ENCODE measurements at places on chromosomes 6 and 20.
A peak's percentile ranks its signal among the peaks of the same experiment; 100 is the strongest.

- no peak for DNase-seq
Measured at GRCh38 chr6:153591159-153591558, 447.9 kb upstream of the OPRM1 start.

DNA sequence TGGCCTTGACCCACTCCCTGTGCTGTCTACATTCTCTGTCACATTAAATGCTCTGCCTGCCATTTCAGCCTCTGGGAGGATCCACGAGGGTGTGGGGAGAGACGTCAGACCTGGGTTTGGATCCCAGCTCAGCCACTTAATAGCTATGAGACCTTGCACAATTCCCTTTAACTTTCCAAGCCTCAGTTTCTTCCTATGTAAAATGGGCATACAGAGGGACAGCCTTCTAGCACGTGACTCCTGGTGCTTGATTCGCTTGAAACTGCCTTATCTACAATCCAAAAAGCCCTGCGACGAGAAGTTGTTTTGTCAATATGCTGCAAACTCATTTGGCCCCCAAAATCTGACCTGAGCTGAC lies 40.0 kb downstream of the TOX2 start:
- DNase-seq = no peak

DNA sequence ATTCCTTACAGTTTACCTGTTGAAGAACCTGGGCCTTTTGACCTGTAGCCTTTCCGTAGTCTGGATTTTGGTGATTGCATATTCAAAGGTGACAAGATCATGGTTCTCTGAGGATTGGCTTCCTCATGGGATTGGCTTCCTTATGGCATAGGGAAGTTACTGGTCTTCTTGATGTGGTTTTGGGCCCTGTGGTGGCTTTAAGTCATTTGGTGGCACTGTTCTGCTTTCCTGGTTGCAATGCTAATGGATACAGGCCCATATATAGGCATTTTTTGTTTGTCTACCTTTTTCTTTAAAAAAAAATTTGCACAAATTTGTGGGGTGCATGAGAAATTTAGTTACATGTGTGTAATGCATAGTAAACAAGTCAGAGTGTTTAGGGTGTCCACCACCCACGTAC lies 185.7 kb downstream of the CDKAL1 start:
- DNase-seq = no peak

- no peak for DNase-seq
Measured at GRCh38 chr20:50592282-50593004, 82.3 kb downstream of the PTPN1 start.

DNA sequence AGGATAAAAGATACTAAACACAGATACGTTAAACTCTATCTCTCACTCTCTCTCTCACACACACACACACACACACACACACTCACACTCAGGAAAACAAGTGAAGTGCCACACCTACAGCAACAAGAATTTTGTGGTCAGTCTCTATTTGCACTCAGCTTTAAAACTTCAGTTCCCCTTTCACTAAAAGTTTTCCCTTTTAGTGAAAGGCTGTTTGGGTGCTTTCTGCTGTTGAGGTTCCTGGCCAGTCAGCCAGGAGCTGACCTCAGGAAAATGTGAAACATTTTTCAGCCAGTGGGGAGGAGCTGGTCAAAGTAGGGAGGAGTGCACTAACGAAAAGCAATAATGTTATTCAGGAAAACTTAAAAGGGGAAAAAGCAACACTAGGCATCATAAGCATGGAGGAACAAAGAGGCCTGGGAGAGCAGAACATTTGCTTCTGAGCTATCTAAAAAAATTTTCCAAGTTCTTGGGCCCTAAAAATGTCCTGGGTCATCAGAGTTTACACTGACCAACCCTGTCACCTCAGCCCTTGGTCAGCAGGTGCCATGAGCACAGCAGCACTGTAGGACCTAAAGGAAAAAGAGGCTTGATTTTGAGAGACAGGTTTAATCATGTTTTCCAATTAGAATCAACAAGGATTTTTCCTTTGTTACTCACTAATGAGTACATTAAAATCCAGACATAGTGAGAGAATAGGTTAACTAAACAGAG lies 30.7 kb upstream of the NT5E start:
- DNase-seq = no peak

DNA sequence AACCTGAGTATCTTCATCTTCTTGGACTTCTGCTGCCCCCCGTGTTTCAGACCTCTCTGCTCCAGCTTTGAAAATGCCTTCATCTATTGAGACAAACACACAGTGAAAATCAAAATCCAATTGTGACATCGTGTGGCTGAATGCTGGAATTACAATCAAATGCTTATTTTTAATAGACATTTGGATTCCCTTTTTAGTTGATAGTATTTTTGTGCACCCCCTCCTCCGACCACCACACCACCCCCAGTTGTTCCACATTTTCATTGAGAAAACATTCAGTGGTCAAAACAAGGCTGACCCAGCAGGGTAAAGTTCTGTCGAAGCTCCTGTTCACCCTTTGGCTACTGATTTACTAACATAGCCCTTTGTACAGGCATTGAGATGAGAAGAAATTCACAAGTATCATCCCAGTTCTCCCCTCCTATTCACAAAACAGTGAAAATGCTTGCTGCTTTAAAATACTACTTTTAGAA lies 79.0 kb downstream of the NRSN1 start:
- DNase-seq = peak; percentile 24

- DNase-seq = no peak
Measured at GRCh38 chr6:45375449-45375848, 2.3 kb downstream of the SUPT3H start.

GRCh38 chr6:143896126-143896860 lies 32.0 kb downstream of the ZC2HC1B start:
- DNase-seq = no peak

DNA sequence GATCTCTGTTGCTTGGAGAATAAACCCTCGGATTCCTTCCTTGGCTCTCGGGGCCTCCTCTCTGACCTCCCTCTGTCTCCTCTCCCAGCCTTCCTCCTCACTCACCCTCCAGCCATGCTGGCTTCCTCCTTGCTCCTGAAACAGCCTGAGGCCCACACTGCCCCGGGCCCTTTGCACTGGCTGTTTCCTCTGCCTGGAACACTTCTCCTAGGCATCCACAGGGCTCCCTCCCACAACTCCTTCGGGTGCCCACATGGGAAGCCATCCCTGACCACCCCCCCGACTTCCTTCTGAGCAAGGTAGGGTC lies 87.7 kb downstream of the CEBPB start:
- no peak for DNase-seq

DNA sequence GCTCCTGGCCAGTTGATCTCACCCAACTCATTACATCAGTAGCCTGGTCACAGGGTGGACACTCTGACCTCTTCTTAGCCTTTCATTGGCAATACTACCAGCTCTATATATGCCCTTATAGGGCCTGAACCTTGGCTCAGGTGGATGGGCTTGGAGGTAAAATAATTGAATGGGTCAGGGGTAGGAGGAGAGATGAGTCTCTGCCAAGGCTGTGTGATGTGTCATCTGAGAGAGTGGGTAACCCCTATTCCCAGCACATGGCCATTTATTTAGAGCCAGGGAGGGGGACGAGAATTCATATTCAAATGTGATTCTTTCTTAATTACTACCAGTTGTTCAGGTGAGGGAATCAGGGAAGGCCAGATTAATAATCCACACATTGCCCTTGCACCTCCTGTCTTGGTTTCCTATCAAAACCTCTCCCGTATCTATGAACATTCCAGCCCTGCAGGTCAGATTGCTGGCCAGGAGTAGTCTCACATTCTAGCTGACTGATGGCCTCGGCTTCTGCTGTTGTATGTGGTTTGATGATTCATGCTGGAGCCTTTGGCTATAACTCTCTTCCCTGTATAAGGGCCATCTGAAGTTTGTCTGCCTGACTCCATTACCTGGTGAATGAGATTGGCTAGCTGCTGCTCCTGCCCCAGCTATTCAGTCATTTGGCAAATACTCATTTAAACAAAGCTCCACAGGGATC lies 13.4 kb downstream of the C20orf173 start:
- DNase-seq = no peak

- no peak for DNase-seq
Measured at GRCh38 chr20:59441860-59442810, 141.7 kb downstream of the EDN3 start.

- DNase-seq = no peak
Measured at GRCh38 chr6:157753291-157753690, 69.8 kb upstream of the SNX9 start.

GRCh38 chr6:27428966-27429365 lies 40.4 kb downstream of the ZNF391 start:
- DNase-seq = no peak

DNA sequence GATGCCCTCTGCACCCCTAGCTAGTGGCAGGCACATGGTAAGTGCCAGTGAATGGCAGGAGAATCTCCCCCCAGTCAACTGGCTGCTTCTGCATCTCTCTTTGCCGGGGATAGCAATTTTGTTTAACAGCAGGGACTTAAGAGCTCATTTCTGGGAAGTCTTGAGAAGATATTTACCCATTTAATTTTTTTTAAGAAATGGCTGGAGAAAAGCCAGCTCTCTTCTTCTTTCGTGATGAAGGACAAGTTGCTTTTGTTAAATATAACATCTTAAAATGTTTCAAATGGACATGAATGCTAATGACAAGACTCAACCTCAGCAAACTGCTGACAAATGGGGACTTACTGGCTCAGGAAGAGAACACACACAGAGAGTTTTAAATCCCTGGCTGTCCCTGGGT lies 55.0 kb upstream of the IYD start:
- DNase-seq = no peak

DNA sequence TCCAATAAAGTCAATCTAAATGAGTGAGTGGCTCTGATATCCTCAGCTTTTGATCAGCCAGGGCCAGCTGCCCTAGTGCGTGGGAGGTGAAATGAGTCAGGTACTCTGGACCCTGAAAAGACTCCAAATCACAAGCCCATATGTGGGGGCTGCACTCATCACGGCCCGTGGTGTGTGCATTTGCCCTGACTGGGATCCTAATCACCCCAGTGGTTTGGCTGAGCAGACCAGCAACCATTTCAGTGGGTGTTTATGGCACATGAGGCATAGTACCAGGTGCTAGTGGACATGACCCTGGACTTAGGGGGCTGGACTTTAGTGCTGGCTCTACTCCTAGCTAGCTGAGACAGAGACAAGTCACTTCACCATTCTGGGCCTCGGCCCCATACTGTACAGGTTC lies 39.4 kb downstream of the SCML4 start:
- DNase-seq = no peak

- peak; percentile 4 for DNase-seq
Measured at GRCh38 chr6:44022296-44022661, 105.0 kb downstream of the MRPL14 start.

DNA sequence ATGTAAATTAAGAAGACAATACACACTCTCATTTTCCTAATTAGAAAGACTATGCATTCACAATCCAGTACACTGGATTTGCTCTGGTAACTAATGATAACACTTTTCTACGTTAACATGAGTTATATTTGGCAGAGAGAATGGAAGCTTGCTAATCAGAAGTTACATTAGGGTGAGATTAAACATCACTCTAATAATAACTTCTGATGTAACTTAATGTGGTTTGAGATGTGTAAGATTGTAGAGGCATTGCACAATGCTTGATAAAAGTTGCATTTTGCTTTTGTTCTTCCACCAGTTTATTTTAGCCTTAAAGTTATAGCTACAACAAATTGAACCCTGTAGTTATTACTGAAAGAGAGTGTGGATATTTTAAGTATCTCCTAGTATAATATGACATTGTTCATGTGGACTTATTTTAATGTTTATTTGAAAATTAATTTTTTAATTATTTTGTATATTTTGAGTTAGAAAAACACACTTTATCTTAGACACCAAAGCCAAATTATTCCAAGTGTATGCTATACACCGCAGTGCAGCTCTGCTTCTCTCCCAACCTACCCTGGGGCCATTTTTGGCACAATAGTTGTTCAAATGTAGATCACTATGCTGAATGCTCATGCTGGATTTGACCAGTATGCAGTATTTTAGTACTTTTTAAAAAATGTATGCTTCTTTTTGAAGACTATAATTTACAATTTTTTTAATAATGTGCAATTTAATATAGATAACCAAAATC lies 143.2 kb downstream of the SLC16A10 start:
- no peak for DNase-seq

- DNase-seq = no peak
Measured at GRCh38 chr6:157974967-157975366, 6.7 kb upstream of the SYNJ2 start.

DNA sequence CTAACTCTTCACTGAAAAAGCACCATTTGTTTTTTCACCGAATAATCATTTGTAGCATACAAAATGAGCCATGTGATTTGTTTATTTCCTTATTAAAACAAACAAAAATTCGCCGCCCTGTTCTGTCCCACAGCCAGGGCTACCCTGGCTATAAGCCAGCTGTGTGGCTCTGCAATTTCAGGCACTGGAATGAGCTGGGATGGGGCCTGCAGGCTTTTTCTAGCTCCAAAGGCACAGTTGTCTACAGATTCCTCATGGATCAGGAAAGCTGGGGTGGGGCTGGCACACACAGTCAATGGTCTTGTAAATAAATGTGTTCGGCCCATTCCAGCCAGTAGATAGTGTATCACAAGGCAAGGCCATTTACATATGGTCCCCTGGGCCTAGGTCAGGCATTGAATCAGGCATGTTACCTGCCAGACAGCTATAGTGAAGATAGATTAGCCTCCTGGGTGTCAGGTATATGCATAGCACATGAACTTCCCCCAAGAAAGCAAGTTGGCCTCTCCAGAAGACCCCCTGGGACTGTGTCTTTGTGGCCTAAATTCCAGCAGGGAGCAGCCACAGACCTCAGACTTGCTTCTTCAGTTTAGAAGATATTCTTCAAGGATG lies 608.9 kb downstream of the MAFB start:
- DNase-seq = no peak

DNA sequence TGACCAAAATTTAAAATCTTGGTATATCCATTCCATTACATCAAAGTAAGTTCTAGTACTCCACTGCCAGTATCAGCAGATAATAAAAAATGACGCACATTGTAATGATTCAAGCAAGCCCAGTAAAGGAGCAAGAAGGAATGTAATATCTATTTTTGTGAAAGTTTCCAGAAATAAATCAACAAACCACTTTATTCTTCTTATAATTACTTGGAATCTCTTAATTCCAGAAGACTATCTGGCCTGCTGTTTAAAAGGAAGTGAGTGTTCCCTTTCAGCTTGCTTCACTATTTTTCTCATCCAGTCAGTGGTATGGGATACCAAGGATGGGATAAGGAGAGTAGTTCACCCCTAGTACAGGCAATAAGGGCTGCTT lies 42.2 kb upstream of the DSE start:
- no peak for DNase-seq

DNA sequence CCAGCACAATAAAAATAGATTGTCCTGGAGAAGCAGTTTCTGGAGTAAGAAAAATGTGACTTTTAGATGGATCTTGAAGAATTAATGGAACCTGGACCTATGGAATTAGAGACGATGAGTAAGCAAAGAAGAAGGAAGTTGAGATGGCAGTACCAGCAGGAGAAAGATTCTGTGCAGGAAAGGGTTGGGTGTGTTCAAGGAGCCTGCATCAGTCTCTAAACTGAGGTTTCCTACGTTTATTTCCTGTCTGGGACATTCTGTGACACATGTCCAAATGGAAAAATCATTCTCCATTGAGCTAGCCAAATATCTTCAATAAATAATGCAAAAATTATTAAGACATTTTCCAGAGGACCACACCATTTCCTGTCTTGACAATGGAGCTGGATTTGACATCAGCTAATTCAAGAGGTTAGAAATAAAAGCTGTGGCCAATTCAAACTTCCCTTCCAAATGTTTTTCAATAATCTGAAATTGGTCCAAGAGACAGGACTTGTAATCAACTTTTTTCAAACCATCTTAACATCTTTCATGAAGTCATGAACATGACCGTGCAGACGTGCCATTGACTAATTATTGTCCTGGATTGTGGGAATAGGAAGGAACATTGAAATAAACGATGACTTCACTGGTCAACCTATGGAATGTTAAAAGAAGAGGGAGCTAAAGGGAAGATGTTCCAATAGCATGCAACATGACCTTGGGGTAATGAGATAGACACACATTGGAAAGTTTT lies 198.3 kb downstream of the ZNF217 start:
- no peak for DNase-seq

- no peak for DNase-seq
Measured at GRCh38 chr6:4599924-4600323, 176.3 kb upstream of the CDYL start.

All from activated naive CD4-positive, alpha-beta T cell treated with anti-CD3 and anti-CD28 coated beads, Interleukin-2, amount 10 ng/mL, durations not matched to agents 7 days and 5 days (primary cell).